ENCODE measurements at places on chromosomes 13 and 19.

DNA sequence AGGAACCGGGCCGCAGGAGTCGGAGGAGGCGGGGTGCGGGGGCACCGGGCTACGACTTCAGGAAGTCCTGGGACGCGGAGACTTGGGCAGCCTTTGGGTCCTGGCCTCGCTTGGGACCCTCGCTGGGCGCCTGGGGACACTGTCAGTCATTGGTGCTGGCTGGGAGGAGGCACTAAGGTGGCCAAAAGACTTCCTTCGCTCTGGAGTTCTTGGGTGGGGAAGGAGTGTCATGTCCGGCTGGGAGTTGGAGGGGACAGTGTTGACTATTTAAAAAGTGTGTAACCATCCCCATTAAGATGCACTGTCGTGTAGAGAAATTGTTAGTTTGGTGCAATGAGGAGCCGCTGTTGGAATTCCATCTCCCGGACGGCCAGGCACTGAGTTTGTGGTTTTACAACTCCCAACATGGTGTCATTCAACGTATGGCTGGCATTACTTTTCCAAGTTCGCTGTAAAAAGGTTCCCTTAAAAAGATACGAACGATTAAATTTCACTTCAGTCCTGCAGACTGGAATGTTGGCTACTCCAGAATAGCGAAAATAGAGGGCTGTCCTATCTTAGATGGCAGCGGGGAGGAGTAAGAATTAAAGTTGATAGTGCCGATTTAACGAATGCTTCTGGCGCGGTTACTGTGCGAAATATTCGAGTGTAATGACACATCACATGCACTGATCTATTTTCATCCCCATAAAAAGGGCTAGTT is 776 bp downstream of the DNAJC3 start:
- DNase-seq: peak; percentile 34

GRCh38 chr19:50430888-50431342 is 1.8 kb upstream of the MYBPC2 start:
- DNase-seq: no peak

DNA sequence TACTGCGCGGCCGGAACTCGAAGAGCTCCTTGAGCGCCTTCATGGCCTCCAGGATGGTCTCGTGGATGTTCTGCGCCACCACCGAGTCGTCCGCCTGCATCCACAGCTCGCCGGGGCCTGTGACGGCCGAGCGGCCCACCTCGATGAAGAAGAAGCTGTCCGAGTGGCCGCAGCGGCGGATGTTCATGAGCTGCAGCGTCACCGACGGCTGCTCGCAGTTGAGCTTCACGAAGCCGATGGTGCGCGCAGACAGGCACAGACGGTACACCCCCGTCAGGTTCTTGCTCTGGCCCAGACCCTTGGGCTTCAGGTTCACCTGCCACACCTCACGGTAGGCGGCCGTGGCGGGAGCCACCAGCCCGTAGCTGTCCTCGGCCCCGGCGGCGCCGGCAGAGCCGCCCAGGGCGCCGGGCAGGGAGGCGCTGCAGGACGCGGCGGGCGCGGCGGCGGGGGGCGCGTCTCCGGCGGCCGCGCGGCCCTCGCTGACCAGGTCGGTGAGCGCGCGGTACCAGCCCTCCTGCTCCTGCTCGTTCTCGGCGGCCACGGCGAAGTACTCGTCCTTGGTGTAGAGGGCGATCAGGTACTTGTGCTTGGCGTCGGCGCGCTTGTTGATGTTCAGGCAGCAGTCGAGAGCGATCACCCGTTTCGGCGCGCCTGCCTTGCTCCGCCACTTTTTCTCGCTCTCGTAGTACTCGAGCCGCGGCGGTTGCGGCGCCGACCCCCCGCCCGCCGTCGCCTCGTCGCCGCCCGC is 1.1 kb downstream of the IRS2 start:
- DNase-seq: no peak

GRCh38 chr19:40101813-40102212 is 11.1 kb upstream of the ZNF780A start:
- DNase-seq: no peak

DNA sequence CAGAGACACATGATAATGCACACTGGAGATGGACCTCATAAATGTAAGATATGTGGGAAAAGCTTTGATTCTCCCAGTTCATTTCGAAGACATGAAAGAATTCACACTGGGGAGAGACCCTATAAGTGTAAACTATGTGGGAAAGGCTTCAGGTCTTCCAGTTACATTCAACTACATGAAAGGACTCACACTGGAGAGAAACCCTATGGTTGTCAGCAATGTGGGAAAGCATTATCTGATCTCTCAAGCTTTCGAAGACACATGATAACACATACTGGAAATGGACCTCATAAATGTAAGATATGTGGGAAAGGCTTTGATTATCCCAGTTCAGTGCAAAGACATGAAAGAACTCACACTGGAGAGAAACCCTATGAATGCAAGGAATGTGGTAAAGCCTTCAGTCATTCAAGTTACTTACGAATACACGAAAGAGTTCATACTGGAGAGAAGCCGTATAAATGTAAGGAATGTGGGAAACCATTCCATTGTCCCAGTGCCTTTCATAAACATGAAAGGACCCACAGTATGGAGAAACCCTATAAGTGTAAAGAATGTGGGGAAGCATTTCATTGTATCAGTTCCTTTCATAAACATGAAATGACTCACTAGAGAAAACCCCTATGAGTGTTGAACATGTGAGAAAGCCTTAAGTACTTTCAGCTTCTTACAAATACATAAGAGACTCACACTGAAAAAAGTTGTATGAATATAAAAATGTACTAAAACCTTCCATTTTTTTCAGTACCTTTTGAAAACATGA is 14.7 kb downstream of the ZNF441 start:
- DNase-seq: no peak

DNA sequence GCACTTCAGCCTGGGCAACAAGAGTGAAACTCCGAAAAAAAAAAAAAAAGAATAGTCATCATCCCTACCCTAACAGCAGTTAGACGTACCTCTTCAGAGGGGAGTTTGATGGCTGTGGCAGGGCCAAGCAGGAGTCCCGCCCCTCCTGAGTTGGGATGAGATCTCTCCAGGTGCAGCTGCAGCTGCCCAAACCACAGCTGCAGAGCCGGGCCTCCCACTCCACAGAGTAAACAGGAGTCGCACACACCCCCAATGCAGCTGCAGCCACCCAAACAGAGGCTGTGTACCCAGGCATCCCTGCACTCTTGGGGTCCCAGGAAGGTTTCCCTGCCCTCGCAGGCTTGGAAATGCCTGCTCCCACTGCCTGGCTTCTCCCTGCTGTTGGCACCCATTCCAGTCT is 17.4 kb upstream of the MLLT1 start:
- DNase-seq: no peak

DNA sequence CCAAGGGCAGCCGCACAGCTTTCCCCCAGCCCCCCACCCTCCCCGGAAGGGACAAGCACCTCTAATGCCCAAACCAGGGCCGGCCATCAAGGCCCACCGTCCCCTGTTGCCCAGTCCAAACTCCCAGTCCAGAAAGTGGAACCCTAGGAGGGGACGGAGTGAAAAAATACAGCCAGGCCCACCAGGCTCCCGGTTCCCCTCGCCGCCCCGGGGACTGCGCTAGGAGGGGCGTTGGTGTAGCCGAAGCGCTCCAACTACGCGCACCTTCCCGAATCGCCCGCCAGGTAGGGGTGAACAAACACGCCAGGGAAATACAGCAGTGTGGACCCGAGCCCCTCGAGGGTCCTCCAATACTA is 1.3 kb downstream of the KLF16 start:
- no peak for DNase-seq

DNA sequence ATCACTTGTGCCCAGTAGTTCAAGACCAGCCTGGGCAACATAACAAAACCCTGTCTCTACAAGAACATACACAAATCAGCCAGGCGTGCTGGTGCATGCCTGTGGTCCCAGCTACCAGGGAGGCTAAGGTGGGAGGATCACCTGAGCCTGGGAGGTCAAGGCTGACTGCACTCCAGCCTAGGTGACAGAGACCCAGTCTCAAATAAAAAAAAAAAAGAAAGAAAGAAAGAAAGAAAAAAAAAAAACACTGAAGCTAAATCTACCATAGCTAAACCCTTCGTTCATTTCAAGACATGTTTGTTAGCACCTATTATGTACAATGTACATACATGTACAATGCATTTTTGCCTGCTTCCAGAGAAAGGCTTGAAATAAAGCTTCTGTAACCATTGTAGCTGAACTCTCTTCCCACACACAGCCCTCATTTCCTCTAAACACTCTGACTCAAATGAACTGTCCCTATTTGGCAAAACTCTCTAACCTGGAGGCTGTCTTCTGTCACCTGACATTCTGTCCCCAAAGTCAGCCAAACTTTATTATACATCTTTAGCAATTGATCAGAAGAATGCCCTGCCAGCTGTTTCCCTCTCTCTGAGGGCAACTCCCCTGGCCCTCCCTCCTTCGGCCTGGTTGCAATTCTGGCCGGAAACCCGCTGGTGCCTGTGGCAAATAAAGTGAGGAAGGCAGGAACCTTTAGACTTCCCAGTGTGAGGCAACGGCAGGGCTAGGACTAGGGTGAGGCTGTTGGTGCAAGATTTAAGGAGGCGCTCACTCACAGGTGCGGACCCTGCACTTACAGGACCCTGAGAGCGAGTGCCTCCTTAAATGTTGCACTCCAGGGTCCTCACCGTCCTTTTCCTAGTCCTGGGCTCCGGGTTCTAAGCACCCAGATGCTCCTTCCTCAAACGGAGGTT is 1.8 kb downstream of the ETHE1 start:
- DNase-seq: peak; percentile 92

DNA sequence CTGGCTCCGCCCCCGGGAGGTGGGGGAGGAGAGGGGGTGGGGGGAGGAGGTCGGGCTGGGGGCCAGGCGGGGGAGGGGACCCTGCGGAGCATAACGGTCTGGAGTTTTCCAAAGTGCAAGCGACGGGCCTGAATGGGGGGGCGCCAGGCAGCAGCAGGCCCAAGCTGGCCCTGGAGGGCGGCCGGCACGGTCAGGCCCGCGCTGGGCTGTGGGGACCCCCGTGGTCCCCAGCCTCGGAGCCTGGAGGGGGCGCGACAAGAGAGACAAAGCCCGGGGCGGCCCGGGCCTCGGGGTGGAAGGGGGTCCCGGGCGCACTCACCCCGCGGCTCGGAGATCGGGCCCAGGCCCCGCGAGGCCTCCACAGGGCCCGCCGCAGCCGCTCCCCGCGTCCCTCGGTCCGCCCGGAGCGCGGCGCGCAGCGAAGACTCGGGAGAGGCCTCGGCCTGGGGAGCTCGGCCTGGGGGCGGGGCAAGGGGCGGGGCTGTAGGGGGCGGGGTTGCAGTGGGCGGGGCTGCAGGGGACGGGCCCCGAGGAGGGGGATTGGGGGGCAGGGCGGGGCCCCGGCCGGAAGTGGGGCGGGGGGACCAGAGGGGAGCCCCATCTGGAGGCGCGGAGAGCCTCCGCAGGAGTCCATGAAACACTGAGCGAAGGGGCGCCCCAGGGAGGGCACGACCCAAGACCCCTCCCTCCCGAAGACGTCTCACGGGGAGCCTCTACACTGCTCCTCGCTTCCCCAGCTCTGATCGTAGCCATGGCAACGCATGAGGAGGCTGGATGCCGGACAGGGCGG is 47.6 kb downstream of the PTPRS start:
- DNase-seq: peak; percentile 40

DNA sequence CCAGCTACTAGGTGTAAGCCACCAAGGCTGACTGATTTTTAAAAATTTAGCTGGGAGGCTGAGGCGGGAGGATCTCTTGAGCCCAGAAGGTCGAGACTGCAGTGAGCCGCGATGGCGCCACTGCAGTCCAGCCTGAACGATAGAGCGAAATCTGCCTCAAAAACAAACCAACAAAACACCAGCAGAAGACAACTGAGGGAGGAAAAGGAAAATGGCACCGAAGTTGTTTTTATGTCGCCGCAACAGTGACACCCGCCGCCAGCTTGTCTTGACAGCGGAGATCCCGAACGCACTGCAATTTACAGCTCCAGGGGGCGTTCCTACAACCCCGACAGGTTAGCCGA is 298 bp upstream of the FAM98C start:
- no peak for DNase-seq

GRCh38 chr19:41426952-41427646 is at the start of gene B3GNT8:
TSS of gene B3GNT8 (minus strand) at chr19:41427374. CDS start at chr19:41426778, 596 bp downstream.
- DNase-seq: peak; percentile 63

DNA sequence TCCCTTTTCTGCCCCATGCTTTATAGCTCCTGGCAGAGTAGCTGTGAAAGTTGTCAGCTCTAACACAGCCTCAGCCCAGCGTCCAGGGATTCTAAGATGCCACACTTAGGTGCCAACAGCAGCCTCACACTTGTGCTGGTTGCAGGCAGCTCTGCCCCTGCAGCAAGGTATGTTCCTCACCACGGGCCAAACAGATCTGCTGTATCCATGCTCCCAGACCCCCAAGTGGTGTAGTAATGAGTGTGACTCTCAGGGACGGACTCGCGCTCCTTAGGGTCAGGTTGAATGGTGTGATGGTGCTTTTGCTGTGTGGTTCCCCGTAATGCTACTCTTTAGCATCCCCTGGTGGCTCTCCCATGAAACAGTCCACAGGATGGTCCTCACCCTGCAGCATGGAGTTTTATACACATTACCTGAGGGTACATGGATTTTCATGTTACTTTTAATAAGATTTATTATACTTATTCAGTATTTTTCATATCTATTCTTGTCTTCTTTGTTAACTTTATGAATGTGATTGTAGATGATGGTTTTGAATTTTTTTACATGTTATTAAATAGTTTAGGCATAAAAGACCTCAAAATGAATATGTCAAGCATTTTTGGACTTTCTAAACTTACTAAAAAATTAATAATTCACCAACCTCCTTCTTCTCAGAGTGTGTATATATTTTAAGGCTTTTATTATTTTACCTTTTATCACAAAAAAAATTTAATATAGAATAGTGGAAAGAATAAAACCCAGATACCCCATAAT is 232.5 kb downstream of the SLC7A1 start:
- peak; percentile 65 for DNase-seq

GRCh38 chr19:13430790-13431582 is 75.3 kb downstream of the CACNA1A start:
- peak; percentile 44 for DNase-seq

DNA sequence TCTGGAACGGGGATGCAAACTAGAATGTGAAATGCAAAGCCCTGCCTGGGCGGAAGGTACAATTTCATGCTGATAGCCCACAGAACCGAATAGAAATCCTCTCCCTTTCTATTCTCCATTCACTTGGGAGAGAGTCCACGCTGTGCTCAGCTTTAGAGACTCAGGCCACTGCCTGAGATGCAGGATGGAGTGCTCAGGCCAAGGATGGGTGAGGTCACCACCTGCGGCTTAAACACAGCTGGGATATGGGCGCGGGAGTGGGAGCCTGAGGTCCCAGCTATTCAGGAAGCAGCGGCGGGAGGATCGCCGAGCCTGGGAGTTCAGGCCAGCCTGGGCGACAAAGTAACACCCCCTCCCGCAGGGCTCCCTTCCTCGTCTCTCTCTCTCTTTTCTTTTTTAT is 446 bp upstream of the ZNF83 start:
- DNase-seq: no peak

- DNase-seq: no peak
Observed at GRCh38 chr13:71789037-71789436, 78.0 kb downstream of the DACH1 start.

- DNase-seq: no peak
Observed at GRCh38 chr19:10283301-10284064, 3.3 kb upstream of the ICAM4 start.

- DNase-seq: no peak
Observed at GRCh38 chr13:50898338-50898737, 11.3 kb upstream of the RNASEH2B start.

All from KBM-7 (cell line).